ENCODE measurements at places on chromosomes 1 and 21. TPM values are rescaled to one million over a fixed set of nuclear protein-coding genes. Genes with fewer than 3 reads are reported as not detected.
A peak's percentile ranks its signal among the peaks of the same experiment; 100 is the strongest.

The OLIG1 gene
- not detected for total RNA-seq

The WNT3A gene
- total RNA-seq = not detected

The ARTN gene
- not detected for total RNA-seq

The HLX gene
- 3.9 TPM for total RNA-seq

DNA sequence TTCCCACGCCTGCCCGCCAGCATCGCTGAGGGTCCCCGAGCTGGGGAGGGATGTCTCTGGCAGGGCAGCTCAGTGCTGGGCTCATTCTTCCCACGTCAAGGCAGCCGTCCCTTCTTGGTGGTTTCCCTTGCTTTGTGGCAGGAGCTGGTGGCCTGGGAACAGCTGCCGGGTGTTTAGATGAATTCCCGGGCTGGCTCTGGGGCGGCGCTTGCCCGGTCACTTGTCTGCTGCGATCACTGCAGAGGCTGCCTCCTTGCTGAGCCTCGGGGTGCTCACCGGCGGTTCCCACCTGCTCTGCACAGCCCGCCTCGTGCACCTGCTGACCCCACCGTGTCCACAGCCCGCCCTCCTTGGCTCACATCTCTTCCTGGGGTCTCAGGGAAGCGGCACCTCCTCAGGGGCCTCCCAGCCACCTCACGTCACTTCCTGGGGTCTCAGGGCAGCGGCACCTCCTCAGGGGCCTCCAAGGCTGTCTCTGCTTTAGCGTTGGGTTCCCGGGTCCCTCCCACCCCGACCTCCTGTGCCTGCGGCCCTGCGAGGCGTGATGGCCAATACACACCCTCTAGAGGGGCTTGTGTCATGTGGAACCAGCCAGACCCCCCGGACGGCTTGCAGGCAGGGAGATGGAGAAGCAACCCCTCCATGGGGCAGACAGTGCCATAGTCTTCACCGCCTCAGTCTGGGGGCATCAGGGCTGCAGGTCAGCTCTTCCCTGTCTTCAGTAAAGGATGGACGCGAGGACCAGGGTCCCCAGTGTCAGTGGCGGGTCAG lies 13.5 kb downstream of the COL18A1 start:
- H3K36me3 ChIP-seq = no peaks in the 10 kb centered on the region
- no peaks in the 10 kb centered on the region for H3K4me1 ChIP-seq
- peak; percentile 54 for DNase-seq
- H3K27ac ChIP-seq = no peak overlapping the region
- H3K27me3 ChIP-seq = no peaks in the 10 kb centered on the region

- DNase-seq = no peak
- peaks cover 32% of the 10 kb centered on the region for H3K4me1 ChIP-seq
- H3K4me3 ChIP-seq = no peak overlapping the region
- H3K27ac ChIP-seq = peak overlapping the region; percentile 71
- H3K36me3 ChIP-seq = no peaks in the 10 kb centered on the region
These were observed 1.2 kb downstream of the BCL9 start for GRCh38 chr1:147542569-147542897.

GRCh38 chr21:21712748-21713520 lies 714.7 kb downstream of the NCAM2 start:
- H3K27ac ChIP-seq = no peak overlapping the region
- H3K27me3 ChIP-seq = no peaks in the 10 kb centered on the region
- H3K36me3 ChIP-seq = peaks cover 11% of the 10 kb centered on the region
- H3K4me3 ChIP-seq = no peak overlapping the region

GRCh38 chr1:116971965-116972673 lies 29.4 kb upstream of the CD101 start:
- H3K36me3 ChIP-seq = no peaks in the 10 kb centered on the region
- no peaks in the 10 kb centered on the region for H3K4me1 ChIP-seq
- DNase-seq = no peak
- H3K27ac ChIP-seq = no peak overlapping the region
- H3K27me3 ChIP-seq = peaks cover 9% of the 10 kb centered on the region
- no peak overlapping the region for H3K4me3 ChIP-seq

- H3K4me1 ChIP-seq = no peaks in the 10 kb centered on the region
- no peaks in the 10 kb centered on the region for H3K27me3 ChIP-seq
- no peak overlapping the region for H3K4me3 ChIP-seq
- no peaks in the 10 kb centered on the region for H3K36me3 ChIP-seq
- DNase-seq = no peak
These were observed 397.9 kb downstream of the BRINP2 start for GRCh38 chr1:177568622-177569021.

DNA sequence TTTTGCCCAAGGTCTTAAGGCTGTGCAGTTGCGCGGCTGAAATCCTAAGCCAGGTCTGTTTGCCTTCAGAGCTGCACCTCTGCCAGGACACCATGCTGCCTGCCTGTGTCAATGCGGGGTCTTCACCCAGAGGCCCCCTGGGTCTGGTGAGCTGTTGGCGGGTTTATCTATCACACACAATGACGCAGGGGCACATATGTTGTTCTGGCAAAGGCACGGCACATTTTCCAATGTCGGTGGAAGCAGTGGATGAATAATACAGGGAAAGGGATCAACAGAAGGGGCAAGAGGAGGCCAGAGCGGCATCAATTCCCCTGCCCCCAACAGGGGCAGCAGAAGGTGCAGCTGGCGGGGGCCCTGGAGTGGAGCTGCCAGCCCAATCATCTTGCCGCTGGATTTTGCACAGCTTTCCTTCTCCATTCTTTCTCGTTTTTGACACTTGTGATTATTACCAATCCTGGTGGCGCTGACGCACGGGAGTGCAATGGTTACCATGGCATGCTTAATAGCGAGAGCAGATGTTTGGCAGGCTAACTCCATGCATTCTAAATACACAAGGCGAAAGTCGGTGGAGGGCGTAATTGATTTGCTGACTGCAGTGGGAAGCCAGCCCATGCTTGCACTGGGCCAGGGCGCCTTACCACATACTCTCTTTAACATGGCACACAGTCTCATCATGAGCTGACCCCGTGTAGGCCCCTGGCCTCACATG lies 45.8 kb upstream of the CYP2J2 start:
- no peaks in the 10 kb centered on the region for H3K36me3 ChIP-seq
- H3K27ac ChIP-seq = no peak overlapping the region
